ENCODE measurements at places on chromosomes 3 and 15. TPM values are rescaled to one million over a fixed set of nuclear protein-coding genes. Genes with fewer than 3 reads are reported as not detected.

Gene TM4SF4
- total RNA-seq: not detected

Gene CEP19
- 7.6 TPM for total RNA-seq

Gene EBLN2
- total RNA-seq: 9.8 TPM

Gene AADAC
- total RNA-seq: not detected

Gene FBXL22
- 0.73 TPM for total RNA-seq

Gene PIGB
- total RNA-seq: 23.4 TPM

Gene DPPA4
- not detected for total RNA-seq

Gene NEK4
- 27.9 TPM for total RNA-seq

Gene ABI3BP
- total RNA-seq: not detected

Gene ONECUT1
- not detected for total RNA-seq

Gene GPR27
- 0.50 TPM for total RNA-seq
